ENCODE measurements at places on chromosomes 2 and 18.

DNA sequence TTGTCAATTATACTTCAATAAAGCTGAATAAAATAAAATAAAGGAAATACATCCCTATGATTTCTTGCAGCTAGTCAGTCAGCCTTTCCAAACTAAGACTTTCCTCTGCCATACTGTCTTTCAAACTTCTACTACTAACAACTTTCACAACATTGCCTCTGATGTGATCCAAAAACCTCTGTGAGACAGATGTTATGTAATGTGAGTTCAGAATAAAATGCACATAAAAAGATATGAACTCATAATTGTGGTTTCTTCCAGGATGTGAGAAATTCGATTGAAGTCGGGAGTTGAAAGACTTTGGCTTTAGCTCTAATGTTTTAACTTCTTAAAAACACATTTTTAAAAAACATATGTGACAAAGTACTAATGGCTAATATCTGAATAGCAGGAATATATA is 98.7 kb downstream of the PIGN start:
- no peak for DNase-seq

GRCh38 chr2:12862541-12862940 is 145.8 kb downstream of the TRIB2 start:
- no peak for DNase-seq

- DNase-seq = no peak
These were observed 322.1 kb upstream of the THUMPD2 start for GRCh38 chr2:40101131-40101575.

- DNase-seq = no peak
These were observed 865.0 kb upstream of the CDH2 start for GRCh38 chr18:29041976-29042375.

DNA sequence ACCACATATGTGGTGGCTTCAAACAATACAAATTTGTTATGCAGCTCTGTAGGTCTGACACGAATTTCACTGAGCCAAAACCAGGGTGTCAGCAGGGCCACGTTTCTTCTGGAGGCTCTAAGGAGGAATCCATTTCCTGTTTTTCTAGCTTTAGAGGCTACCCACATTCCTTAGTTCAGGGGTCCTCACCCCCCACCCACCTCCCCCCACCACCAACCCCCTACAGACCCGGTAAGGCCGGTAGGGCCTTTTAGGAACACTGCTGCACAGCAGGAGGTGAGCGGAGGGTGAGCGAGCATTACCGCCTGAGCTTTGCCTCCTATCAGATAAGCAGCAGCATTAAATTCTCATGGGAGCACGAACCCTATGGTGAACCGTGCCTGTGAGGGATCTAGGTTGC is 10.6 kb upstream of the SLC39A10 start:
- DNase-seq = no peak
